ENCODE measurements at places on chromosomes 3 and 15.

- DNase-seq = no peak
Measured at GRCh38 chr3:78506061-78506460, 1261.7 kb downstream of the ROBO1 start.

DNA sequence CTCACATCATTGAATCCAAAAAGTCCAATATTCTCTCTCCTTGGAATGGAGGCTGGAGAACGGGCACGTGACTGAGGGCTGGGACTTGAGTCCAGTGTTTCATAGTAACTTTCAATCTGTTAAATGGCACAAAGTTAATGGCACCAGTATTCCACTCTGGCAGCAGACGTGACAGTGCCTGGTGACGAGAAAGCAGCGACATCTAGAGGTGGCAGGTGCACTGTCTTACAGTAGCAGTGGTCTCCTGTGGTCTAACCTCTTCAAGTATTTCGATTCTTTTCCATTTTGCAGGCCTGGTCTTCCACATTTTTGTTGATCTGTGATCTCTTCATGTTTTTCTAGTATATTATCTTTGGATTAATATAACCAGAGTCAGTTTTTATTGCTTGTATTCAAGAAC lies 107.1 kb downstream of the OXSM start:
- no peak for DNase-seq

GRCh38 chr3:197736010-197736490 lies 654 bp downstream of the RUBCN start:
- DNase-seq = no peak

- no peak for DNase-seq
Measured at GRCh38 chr3:128847666-128848370, 31.6 kb upstream of the ACAD9 start.

GRCh38 chr3:124800076-124800475 lies 69.8 kb downstream of the UMPS start:
- DNase-seq = no peak

DNA sequence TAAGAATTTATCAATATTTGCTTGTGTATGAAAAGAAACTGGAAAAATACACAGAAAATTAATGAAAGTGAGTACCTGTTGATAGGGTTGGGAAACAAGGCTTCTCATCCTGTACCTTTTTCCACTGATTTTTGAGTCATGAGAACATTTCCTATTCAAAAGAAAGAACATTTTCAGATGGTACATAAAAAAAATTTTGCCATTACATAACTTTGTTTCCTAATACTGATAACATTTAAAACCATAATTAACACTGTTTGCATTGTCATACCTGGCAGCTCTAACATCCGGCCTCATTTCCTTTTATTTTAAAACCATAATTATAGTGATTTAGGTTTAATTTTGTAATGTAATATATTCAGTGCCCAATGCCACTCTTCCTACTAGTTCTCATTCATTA lies 11.7 kb downstream of the NKTR start:
- DNase-seq = no peak

DNA sequence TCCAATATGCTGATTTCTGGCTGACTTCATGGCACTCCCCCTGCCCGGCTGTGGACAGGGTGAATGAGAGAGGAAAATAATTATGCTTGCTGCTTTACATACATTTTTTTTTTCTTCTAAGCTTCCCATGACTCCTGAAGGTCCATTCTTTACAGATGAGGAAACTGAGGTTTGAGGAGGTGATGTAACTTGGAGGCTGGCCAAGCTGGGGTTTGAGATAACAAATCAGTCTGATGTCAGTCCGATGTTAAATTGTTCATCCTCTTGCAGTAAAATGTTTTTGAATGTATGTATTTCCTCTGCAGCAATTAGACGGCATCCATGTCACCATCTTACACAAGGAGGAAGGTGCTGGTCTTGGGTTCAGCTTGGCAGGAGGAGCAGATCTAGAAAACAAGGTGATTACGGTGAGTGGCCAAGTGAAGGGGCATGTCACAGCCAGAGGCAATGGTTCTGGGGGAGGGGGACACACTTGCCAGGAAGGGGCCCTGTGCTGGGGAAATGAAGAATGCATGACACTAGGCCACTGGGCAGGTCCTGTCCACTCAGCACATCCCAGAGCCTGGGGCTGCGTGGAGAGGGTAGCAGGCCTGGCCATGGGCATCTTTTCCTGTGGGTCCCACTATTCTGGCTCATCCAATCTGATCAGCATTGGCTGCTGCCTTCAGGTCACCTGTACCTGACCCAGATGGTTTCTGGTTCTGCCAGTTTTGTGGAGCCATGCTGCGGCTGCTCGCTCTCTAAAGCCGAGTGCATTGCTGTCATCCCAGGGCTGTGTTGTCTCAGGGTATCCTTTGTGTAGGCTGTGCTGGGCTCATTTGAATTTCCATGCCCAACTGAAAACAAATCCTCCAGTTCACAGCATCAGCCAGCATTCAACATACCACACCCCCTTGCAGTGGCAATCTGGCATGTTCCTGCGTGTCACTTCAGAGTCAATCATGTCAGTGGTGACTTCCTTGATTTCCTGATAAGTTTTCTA lies 20.4 kb downstream of the STARD5 start:
- peak; percentile 2 for DNase-seq

- DNase-seq = no peak
Measured at GRCh38 chr3:137020315-137020714, 62.5 kb downstream of the IL20RB start.

- no peak for DNase-seq
Measured at GRCh38 chr3:150148227-150148626, 177.5 kb upstream of the PFN2 start.

DNA sequence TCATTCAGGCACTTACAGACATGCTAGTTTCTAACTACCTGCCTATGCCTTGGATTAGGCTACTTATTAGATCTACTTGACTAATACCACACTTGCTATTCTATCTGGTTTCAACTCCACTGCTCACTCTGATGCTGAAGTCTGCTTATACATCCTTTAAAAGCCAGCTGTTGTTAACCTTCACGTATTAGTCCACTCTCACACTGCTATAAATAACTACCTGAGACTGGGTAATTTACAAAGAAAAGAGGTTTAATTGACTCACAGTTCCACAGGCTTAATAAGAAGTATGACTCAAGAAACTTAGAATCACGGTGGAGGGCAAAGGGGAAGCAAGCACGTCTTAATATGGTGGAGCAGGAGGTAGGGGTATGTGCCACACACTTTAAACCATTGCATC lies 47.7 kb upstream of the ANKRD28 start:
- no peak for DNase-seq

All from MV-4-11 (cell line).